ENCODE measurements at places on chromosomes 13 and 19. TPM values are rescaled to one million over a fixed set of nuclear protein-coding genes. Genes with fewer than 3 reads are reported as not detected.
A peak's percentile ranks its signal among the peaks of the same experiment; 100 is the strongest.

DNA sequence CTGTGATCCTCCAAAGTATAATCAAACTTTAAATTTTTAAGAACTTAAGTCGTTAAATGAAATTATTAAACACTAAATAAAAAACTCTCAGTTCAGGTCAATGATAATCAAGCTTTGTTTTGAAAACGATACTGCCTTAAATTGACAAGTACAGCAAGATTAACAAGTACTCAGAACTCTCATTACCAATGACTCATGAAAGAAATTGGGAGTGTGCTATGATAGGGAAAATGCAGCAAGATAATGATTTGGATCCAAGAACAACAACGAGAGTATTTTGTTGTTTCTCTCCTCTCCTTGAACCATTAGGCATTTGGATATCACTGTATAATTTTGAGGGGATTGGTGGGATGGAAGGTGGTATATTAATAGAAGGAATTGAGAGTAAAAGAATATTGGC, 10.2 kb downstream of the N4BP2L2 start:
- H3K4me3 ChIP-seq: no peak overlapping the region
- H3K27me3 ChIP-seq: no peaks in the 10 kb centered on the region
- no peak for DNase-seq
- H3K36me3 ChIP-seq: no peaks in the 10 kb centered on the region

DNA sequence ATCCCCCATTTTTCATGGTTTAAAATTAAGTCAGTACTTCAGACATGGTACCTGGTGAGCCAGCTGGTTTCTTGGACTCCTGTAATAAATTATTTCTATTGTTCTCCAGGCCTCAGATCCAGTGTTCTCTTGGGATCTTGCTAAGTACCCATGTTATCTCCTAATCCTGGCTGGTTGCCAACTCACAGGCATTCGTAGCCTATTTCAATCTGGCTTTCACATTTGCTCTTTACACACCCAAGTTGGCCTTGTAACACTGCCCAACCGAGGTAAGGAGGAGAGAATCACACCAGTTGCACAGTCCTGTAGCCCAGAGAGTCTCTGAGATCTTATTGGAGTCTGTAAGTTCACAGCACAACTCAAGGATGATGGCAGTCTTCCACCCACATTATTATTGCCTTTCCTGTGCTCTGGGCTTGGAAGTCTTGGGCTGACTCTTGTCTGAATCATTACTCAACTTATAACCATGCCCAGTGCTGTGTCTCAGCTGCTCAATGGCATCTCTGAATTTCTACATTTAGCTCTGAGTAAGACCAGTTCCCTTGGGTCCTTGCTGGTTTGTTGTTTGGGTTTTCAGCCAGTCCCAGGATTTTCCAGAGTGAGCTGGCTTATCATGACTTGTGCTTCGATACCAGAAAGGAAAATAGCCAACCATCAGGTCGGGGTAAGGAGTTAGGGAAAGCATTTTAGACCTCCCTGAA, 76.6 kb upstream of the KLF12 start:
- no peaks in the 10 kb centered on the region for H3K27me3 ChIP-seq
- DNase-seq: no peak
- H3K4me3 ChIP-seq: no peak overlapping the region
- no peaks in the 10 kb centered on the region for H3K36me3 ChIP-seq

Gene ATP4A
- 0.14 TPM for total RNA-seq

- H3K27ac ChIP-seq: no peak overlapping the region
- no peak for DNase-seq
- no peak overlapping the region for H3K4me3 ChIP-seq
- H3K36me3 ChIP-seq: no peaks in the 10 kb centered on the region
- H3K27me3 ChIP-seq: no peaks in the 10 kb centered on the region
These were observed 29.1 kb downstream of the NUP58 start for GRCh38 chr13:25330541-25330940.

- no peak for DNase-seq
- H3K4me1 ChIP-seq: no peaks in the 10 kb centered on the region
- no peaks in the 10 kb centered on the region for H3K27me3 ChIP-seq
These were observed 68.8 kb downstream of the DOCK9 start for GRCh38 chr13:98909016-98909415.

- DNase-seq: no peak
- peaks cover 41% of the 10 kb centered on the region for H3K27me3 ChIP-seq
- H3K27ac ChIP-seq: no peak overlapping the region
- no peak overlapping the region for H3K4me3 ChIP-seq
These were observed 4.0 kb upstream of the DPF1 start for GRCh38 chr19:38228005-38228377.

DNA sequence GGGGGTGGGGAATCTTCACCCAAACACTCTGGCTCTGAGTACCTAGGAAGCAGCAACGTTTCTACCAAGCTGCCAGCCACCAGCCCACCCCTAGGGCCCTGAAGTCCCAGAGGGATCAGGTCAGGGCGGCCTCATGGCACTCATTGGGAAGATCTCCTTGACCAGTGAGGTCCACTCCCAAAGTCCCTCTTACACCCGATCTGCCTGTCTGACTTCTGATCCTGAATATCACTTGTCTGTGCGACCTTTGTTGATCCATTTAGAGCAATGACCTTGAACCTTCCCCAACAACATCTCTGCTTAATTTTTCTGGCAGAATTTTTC, 2.1 kb upstream of the GNA15 start:
- H3K4me3 ChIP-seq: no peak overlapping the region
- H3K4me1 ChIP-seq: peaks cover 5% of the 10 kb centered on the region
- no peak overlapping the region for H3K27ac ChIP-seq
- no peak for DNase-seq
- no peaks in the 10 kb centered on the region for H3K36me3 ChIP-seq

DNA sequence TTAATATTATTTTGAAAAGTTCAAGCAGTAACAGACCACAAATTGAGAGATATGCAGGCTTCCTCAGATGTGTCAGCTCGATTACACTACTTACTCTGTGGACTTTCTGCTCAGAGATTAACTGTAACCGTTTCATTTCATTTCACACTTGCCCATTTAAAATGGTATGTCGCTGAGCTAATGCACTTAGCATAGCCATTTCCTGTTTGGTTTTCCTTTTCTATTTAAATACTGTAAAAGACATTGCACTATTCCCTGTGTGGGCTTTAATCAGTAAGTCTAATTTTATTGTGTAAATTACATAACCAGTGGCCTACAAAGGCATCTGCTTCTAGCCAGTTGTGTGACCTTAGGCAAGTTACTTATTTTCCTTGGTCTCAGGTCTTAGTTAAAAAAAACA, 237.6 kb downstream of the LACC1 start:
- H3K4me3 ChIP-seq: no peak overlapping the region
- H3K36me3 ChIP-seq: no peaks in the 10 kb centered on the region
- peak overlapping the region; percentile 15 for H3K27ac ChIP-seq
- no peaks in the 10 kb centered on the region for H3K4me1 ChIP-seq

Gene FCER2
- total RNA-seq: 0.28 TPM

Data from uterus (tissue), 4 donors.